ENCODE measurements at places on chromosomes 6 and 20.

DNA sequence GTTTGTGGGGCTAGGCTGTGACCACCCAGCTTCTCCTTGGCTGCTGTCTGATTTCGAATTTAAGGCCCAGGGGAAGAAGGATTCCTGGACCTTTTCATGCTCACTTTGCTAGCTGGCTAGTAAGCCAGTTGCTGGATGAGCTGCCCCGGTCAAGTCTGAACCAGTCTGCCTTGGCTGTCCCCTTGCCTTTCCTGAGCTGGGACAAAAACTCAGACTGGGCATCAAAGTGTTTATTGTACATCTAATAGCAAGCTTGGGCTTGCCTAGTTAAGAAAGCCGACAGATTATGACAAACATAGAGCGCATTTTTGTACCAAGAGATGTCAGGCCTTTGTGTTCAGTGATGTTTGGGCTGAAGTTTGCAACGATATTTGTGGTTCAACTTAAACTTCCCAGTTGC lies 750 bp upstream of the PAK5 start:
- no peak for DNase-seq

DNA sequence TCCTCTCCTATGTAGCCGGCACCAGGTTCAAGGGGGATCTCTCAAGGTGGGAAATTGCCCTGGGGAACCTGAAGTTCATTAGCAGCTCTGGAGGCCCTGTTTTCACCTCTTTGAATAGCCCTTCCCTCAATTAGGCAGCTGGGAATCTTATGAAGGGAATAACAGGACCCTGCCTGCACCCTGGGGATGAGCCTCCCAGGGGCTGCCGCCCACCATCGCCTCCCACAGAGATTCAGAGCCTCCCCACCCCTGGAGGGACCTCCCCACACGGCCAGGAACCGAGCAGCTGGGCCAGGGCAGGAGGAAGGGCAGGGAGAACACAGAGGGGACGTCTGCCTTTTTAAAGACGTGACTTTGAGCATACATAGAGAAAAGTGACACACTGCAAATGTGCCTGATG lies 4.6 kb upstream of the EEF1A2 start:
- no peak for DNase-seq

DNA sequence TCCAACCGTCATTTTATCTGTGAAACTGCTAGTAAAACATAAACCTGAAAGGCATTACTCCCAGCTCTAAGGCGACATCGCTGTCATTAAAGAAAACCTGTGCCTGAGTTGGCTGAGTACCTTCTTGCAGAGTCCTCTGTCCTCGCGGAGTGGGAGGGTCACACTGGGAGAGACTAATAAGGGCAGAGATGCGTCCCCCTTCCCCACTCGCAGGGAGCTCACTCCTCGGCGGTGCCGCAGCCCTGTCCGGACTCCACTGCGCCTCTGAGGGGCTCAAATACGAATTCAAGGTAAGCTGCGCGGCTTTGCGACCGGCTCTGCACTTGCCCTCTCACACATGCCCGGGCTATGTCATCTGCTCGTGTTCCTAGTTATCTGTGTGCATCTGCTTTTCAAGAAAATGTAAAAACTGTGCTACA lies at the start of gene COL19A1:
Gene COL19A1 (plus strand): TSS at position 206 of the 419 bp plus-strand sequence. CDS start 13,012 bp downstream, outside the sequence.
- DNase-seq = no peak

GRCh38 chr20:58138395-58138794 lies 90.1 kb downstream of the ANKRD60 start:
- DNase-seq = no peak

GRCh38 chr20:53163486-53163885 lies 191.3 kb downstream of the TSHZ2 start:
- DNase-seq = no peak

GRCh38 chr6:83702749-83703148 lies 6.2 kb downstream of the SNAP91 start:
- no peak for DNase-seq

GRCh38 chr6:106273087-106273486 lies 52.5 kb downstream of the ATG5 start:
- no peak for DNase-seq

DNA sequence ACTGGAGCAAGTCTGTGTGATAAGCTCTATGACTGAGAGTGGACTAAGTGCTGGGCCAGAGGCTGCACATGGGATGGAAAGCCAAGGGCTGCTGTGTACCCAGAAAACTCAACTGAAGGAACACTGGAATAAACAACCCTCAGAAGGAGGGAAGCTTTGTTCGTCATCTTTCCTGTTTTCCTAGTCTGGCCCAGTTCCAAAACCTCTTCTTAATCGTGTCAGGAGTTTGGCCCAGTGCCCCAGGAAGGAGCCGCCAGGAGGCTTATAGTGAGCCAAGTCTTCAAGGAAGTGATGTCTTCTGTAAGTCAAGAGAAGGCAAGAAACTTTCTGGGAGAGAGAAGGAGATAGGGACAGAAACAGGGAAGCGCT lies 23.3 kb upstream of the TOP1 start:
- DNase-seq = no peak

- DNase-seq = no peak
These were observed 6.6 kb upstream of the ANGPT4 start for GRCh38 chr20:922781-923180.

- DNase-seq = no peak
These were observed 4.5 kb upstream of the MMP9 start for GRCh38 chr20:46004187-46004586.

DNA sequence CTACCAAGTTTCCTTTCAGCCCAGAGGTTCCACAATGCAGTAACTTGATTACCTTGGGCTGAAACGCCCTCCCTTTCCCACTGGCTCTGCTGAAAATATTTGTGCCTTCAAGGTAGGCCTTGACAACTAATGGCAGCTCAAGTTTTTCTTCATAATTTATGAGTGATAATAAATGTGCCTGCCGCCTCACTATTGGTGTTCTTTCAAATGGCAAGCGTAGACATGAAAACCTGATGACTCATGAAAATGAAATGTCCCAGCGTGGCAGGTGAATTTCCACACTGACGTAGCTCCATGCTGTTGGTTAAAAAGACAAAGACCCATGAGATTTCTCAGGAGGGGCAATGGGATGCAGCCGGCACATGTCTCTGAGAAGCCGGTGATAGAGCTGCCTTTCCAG lies 107.2 kb upstream of the GGTLC1 start:
- DNase-seq = no peak

DNA sequence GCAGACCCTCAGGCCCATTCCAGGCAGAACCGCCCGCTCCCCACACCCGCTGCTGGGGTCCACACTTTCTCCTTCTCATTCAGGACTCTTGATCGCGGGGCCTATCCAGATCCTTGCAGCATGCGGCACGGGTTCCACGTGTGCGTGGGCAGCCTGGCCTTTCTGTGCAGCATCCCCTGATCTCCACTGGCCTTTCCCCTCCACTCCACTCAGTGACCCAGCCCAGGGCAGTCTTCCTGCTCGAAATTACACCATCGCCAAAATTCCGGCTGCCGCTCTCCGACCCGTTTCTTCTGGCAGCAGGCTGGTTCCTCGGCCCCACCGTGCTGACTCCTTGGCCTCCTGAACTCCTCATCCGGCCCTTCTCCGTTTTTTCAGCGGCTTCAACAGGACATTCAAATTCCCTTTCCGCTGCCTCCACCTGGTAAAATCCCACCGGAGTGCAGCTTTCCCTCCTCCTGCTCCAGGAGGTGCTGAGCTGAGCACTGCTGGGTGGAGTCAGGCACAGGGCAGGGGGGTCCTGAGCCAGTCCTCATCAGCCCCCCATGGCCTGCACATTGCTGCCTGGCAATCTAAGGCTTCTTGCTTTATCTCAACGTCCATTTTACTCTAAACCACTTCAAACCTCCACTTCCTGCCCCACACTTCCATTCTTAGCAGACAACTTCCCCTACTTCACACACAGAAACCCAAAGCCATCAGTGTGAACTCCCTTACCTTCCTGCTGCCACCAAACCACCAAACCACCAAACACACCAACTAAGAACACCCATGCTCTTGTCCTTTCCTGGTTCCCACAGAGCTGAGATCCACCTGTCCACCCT lies 9.0 kb downstream of the SFT2D1 start:
- no peak for DNase-seq

GRCh38 chr6:34189806-34190503 lies 44.1 kb upstream of the GRM4 start:
- no peak for DNase-seq

DNA sequence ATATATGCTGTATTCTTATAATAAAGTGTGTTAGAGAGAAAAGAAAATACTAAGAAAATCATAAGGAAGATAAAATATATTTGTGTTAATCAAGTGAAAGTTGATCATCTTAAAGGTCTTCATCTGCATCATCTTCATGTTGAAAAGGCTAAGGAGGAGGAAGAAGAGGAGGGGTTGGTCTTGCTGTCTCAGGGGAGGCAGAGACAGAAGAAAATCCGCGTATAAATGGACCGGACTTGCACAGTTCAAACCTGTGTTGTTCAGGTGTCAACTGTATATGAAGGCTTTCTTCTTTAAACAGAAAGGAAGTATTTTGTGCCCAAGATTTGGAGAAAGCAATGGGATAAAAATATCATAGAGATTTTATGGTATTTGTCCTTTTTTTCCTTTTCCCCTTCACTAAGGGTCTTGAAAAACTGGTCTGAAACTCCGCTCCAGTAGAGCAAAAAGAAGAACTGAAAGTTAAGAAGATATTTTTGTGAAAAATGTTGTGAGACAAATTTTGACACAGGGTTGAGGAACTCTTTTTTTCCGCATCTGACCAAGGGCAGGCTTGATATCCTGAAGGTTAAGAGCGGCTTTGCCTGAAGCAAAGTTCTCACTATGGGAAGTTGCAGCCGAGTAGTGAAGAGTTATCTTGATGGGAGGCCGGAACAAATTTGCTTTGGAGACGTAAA lies 350.7 kb downstream of the LAMA2 start:
- DNase-seq = no peak

GRCh38 chr20:40769677-40770285 lies 80.7 kb upstream of the MAFB start:
- no peak for DNase-seq

DNA sequence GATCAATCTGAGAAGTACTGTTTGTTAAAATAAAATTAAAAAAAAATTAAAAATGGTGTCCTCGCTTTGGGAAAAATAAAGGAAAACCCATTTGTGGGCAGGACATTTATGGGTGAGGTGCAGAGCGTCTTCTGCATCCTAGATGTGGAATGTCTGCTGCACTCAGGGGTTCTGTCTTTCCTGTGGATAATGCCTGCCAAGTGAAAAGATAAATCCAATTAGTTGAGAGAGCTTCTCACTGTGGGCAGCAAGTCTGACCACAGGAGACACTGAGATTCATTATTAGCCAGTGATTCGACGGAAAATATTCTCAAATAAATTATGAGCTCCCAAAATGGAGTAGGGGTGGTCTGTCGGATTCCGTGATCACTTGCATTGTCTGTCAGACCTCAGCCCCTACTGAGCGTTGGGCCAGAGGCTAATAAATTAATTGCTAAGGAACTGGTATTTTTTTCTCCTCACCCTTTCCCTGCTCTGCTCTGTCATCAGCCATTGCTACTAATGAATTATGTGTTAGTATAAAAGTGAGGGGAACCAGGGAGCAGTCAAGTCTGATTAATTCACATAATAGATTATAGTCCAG lies 10.0 kb downstream of the GMPR start:
- DNase-seq = no peak

GRCh38 chr20:2431185-2431584 lies 39.4 kb downstream of the SNRPB start:
- DNase-seq = no peak

- no peak for DNase-seq
These were observed 86.0 kb upstream of the SLC2A12 start for GRCh38 chr6:134138226-134138975.

GRCh38 chr20:4434681-4435080 lies 287.0 kb upstream of the PRND start:
- no peak for DNase-seq

DNA sequence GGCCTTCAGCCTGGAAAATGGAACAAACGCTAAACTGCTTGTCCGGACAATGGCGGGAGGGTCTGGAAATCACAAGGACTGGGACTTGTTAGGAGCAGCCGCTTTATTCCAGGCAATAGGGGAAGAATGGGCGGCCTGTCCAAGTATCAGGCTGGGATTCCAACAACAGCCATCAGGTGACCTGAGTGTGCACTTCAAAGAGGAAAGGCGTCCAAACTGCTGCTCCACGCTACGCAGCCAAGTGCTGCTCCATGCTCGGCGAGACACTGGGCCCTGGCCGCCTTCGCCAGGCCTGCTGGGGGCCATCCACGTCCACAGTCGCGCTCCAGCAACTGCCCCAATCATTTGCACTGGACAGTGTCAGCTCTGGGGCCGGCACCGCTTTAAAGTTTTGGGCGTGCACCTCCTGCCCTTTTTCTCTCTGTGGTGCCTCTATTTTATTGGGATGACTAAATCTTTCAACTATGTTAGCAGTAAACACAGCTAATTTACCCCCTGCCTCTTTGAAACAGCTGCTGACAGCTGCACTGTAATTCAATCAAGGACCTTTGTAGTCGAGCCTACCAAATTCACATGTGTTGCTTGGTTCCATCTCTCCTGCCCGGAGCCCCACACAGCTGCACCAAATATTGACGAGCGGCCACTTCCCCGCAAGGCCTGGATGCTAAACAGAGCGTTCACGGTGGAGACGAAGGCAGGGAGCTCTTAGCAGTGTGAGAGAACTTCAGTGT lies 98.3 kb downstream of the BMP7 start:
- DNase-seq = no peak

GRCh38 chr20:31548820-31549512 lies 34.7 kb downstream of the HM13 start:
- no peak for DNase-seq

DNA sequence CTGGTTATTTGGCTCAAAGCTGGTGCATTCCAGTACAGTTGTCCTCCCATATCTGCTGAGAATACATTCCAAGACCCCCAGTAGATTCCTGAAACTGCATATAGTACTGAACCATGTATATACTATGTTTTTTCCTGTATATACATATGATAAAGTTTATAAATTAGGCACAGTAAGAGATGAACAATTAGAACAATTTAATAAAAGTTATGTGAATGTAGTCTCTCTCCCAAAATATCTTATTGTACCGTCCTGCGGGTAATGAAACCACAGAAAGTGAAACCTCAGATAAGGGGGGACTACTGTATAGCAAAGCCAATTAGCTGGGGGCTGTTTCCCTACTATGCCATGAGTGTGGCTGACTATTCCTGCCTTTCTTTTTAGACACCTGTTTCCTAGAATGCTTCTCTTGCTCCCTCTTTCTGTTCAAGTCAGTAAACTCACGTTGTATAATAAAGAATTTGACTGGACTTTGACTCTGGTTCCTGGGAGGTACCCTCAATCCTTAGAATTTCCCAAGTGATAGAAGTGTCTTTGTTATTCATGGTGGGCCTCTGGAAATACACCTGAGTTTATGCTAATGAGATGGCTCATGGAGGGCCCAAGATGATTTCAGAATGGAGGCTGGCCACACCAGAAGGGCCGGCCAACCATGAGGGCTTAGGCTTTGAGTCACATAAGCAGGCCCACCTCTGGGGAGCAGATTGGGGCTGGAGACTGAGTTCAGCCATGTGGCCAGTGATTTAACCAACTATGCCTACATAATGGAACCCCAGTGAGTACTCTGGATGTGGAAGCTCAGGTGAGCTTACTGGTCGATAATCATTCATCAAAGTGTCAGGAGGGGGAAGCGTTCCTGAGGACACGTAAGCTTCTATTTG lies 689 bp upstream of the BLOC1S5 start:
- no peak for DNase-seq

All from Panc1 (cell line).